ENCODE measurements at places on chromosomes 6 and 20.

GRCh38 chr6:43833223-43833995 lies 63.4 kb downstream of the VEGFA start:
- no peak for DNase-seq

- no peak for DNase-seq
Measured at GRCh38 chr6:160300076-160300695, 41.6 kb upstream of the SLC22A2 start.

DNA sequence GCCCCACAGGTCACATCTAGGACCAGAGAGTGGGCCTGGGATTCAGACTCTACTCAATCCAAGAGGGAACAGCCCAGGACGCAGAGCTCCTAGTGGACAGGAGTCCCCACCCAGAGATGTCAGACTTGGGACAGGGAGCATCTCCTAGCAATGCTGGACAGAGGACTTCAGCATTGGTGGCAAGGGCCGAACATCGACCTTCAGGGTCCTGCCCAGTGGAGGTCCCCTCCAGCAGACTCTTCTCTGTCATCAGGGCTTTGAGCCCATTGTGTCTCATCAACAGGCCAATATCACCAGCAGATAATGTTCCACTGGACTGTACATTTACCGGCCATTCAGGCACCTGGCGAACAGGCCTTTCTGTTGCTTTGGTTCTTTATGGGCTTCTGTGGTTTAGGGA lies 159.8 kb upstream of the SNX9 start:
- no peak for DNase-seq

DNA sequence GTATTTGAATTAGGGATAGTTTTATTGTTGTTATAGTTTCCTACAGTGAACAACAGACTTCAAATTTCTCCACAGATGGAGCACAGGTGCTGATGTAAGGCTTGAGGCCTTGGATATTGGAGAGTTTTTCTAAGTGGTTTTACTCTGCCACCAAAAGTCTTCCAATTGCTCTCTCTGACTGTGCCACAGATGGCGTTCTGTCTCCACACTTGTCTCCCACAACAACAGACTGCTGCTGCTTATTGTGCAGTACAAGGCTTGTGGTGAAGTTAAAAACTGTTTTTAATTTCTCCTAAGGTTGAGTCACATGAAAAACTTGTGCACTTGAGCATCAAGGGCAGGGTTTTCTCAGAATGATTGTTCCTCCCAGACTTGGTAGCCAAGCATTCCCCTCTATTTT lies 460.9 kb upstream of the KHDRBS2 start:
- no peak for DNase-seq

GRCh38 chr20:62191781-62192559 lies 9.1 kb downstream of the MTG2 start:
- DNase-seq = no peak

- DNase-seq = no peak
Measured at GRCh38 chr6:146301764-146302163, 241.9 kb upstream of the RAB32 start.

- no peak for DNase-seq
Measured at GRCh38 chr6:36858407-36858981, 16.1 kb downstream of the PPIL1 start.

- DNase-seq = no peak
Measured at GRCh38 chr20:3334156-3334943, 73.1 kb downstream of the DNAAF9 start.

DNA sequence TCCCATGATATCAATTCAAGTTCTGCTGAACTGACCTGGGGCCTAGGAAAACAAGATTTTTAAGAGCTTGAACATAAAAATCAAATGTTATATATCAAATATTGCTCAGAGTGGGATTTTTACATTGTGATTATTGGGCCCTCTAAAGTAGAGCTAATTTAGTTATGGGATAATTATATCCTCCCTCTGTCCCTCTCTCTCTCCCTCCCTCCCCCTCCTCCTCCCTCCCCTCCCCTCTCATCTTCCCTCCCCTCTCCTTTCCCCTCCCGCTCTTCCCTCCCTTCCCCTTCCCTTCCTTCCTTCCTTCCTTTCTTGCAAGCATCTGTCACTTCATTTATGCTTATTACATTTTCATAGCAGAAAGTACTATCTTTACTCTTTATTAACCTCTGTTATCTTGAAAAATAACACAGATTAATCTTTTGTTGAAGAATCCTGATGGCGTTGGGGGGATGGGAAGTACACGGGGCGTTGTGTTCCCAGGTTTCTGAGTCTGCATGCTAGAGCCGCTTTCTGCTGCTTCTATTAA lies 32.8 kb downstream of the KIF25 start:
- DNase-seq = no peak

DNA sequence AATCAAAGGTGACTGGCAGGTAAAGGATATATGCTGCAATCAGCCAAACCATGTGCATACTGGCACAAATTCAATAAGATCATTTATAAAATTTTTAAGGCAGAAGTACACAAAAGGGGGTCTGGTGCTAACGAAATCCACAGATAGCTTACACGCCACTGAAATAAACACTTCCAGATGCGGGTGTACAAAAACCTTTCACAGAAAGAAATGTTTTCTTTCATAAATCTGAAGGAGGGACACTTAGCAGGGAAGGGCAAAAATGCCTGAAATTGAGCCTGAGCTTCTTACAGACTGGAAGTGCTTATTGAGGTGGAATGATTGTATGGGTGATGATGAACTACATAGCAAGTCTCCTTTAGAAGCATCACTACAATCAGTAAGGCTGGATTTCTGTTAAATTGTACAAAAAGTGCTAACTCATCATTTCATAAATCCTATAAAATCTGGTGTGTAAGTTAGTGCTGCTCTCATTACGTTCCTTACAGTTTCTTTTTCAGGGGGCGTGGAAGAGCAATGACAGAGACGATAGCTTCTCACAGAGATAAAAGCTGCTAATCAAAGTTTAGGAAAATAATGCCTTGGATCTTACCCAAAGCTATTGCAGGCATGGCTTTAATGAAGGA lies 409.3 kb upstream of the RUNX2 start:
- no peak for DNase-seq

DNA sequence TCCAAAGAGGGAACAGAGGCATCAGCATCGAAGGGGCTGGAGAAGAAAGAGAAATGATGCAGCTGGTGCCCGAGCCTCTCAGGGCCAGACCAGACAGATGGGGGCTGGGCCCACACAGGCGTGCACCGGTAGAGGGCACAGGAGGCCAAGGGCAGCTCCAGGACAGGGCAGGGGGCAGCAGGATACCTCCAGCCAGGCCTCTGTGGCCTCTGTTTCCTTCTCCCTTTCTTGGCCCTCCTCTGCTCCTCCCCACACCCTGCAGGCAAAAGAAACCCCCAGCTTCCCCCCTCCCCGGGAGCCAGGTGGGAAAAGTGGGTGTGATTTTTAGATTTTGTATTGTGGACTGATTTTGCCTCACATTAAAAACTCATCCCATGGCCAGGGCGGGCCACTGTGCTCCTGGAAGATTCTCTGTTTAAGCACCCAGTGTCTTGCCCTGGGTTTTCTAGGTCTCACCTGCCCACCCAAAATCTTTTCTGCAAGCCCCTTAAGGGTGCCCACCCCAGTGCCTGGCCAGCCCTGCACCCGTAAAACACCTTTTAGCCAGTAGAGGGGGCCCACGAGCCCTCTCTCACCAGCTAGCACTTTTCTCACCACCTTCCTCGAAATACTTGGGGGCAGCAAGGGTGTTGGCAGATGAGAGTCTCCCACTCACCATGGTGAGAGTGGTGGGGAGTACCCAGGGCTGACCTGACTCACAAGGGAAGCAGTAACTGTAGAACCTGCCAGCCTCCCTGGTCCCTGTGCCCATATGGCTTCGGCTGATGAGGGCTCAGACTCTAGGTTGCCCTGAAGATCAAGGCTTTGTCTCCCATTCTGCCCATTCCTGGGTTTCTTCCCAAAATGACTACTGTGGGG lies 35.7 kb upstream of the ID1 start:
- peak; percentile 22 for DNase-seq

DNA sequence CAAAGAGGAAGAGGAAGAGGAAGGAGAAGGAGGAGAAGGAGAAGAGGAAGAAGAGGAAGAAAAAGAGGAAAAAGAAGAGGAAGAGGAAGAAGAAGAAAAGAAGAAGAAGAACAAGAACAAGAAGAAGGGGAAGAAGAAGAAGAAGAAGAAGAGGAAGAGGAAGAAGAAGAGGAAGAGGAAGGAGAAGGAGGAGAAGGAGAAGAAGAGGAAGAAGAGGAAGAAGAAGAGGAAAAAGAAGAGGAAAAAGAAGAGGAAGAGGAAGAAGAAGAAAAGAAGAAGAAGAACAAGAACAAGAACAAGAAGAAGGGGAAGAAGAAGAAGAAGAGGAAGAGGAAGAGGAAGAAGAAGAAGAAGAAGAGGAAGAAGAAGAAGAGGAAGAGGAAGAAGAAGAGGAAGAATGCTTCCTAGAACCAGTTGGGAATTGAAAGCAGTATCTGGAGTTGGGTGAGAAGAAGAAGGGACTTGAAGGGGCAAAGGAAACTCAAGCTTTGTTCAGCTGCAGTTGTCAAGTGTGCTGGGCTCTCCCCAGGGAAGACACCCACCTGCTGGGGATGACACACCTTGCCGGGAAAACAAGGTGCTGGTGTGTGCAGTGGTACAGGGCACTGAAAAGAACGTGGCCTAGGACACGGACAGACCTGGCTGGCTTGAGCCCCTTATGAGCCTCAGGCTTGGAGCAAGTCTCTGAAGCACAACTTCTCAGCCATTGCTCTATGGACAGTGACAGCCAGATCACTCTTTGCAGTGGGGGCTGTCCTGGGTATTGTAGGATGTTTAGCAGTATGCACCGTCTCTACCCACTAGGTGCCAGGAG lies 30.1 kb upstream of the ARFGEF2 start:
- DNase-seq = no peak

- DNase-seq = no peak
Measured at GRCh38 chr6:143258945-143259344, 191.6 kb downstream of the ADAT2 start.

- no peak for DNase-seq
Measured at GRCh38 chr20:13857304-13857703, 72.5 kb downstream of the NDUFAF5 start.

GRCh38 chr20:50798650-50799049 lies 3.8 kb downstream of the BCAS4 start:
- no peak for DNase-seq

DNA sequence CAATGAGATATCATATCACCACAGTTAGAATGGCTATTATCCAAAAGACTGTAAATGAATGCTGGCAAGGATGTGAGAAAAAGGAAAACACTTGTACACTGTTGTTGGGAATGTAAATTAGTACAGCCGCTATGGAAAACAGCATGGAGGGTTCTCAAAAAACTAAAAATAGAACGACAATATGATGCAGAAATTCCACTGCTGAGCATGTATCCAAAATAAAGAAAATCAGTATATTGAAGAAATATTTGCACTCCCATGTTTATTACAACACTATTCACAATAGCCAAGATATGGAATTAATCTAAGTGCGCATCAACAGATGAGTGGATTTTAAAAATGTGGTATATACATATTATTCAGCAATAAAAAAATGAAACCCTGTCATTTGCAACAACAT lies 898.9 kb upstream of the MAN1A1 start:
- DNase-seq = no peak

- no peak for DNase-seq
Measured at GRCh38 chr6:166476634-166477215, 94.0 kb upstream of the MPC1 start.

DNA sequence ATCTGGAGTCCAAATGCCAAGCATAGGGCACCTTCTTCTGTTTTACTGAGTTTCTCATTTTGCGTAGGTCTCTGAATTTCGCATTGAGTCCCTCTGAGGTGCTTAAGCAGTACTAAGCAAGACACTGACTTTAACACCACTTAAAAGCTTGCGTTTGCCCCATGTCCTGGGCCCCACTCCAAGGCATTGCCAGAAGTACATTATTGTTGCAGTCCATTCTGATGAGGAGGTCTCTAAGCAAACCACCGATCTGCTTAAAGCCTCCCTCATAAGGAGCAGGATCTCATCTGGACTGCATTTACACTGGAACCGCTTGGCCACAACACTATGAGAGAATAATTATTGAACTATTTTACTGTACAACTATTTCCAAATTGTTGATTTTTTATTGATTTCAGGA lies 16.3 kb downstream of the BMP2 start:
- no peak for DNase-seq

DNA sequence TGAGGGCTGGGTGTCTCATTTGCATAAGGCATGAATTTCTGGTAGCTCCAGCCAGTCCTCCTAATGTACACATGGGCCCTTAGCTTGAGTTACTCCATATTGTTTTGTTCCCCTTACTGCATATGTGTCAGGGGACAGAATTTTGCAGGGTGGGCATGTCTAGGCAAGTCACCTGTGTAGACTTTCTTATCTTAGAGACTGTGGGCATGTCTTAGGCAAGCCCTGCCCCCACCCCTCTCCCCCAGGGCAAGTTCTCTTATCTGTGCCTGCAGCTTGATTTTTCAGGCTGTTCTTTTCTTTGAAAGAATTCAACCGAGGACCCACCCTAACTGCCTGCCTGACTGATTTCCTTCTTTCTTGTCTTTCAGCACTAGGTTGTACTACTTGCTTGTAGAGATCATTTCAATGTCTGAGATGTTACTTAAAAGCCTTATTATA lies 32.1 kb downstream of the NHLRC1 start:
- DNase-seq = no peak

GRCh38 chr6:3339811-3340210 lies 81.1 kb downstream of the PSMG4 start:
- DNase-seq = no peak

DNA sequence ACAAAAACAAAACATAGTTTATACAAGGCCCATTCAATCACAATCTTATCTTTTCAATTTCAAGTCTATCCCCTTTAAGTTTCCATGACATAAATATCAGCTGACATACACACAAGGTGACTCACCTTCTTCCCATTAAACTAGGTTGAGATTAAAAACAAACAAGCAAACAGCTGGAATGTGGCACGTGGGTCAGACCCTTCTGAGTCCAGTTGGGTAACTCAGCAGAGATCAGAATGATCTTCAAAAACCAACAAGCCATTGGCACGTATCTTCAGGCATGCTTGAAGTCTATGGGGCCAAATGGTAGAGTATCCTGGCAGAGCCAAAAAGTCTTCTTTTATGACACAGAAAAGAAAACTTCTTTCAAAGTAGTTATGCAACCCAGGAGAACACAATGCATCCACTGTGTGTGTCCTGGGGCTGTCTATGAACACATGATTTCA lies 603.5 kb upstream of the CITED2 start:
- peak; percentile 39 for DNase-seq

DNA sequence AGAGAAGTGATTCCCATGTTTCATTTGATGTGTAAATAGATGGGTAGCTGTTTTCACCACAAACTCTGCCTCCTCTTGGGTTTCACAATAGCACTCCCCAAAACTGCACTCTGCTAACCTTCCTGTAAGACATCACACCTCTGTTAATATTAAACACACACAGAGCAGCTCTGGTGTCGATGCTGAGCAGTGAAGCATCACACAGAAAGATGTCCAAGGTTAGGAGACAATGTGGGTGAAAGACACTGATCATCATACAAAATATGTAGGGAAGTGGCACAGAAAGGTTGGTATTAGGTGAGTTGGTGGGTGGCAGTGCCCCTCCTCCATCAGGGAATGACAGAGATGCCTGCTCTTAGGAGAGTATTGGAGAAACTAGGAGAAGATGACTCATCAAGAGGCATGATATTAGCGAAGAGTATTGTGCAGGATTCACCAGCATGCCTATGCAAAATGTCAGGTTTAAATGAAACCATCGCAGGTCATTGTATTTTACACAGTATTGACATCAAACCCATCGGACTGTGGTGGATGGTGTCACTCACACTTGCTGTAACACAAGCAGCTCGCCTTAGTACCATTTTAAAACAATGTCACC lies 199.7 kb downstream of the TBXT start:
- DNase-seq = no peak

Measured in T1000 (cell line).